Activated T-helper 1 cell treated with anti-CD3 and anti-CD28 coated beads, Interleukin-2, amount 50 U/mL, for 16 hours (primary cell): ENCODE measurements at places on chromosomes 3 and 15.

DNA sequence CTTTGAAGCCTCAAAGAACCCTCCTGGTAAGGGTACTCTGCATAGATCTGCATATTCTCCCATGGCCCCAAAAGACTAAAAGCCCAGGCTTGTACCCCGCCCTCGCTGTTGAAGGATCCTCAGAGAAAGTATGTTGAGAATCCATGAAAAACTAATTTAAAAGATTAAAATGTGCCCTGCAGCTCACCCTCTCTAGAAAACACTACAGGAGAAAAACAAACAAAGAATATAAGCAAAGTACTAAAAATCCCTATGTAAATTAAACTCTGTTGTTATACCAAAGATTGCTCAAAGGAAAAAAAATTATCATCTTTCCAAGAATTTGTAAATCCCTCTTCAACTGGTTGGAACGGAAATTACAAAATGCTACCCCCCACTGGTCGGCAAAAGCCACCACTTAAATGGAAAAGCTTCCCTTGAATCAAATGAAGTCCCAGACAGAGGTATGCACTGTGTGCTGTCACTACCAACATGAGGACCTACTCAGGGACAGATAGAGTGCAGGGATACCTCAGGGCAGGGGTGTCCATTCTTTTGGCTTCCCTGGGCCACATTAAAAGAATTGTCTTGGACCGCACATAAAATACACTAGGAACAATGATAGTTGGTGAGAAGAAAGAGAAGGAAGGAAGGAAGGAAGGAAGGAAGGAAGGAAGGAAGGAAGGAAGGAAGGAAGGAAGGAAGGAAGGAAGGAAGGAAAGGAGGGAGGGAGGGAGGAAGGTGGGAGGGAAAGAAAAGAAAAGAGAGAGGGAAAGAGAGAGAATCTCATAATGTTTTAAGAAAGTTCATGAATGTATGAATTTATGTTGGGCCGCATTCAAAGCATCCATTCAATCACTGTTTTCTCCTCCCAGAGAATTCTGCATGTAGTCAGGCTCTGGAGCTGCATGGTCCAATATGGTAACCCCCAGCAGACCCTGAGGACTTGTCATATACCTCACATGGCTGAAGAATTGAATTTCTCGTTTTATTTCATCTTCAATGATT is 88.1 kb downstream of the MAGI1 start:
- no peak for DNase-seq

DNA sequence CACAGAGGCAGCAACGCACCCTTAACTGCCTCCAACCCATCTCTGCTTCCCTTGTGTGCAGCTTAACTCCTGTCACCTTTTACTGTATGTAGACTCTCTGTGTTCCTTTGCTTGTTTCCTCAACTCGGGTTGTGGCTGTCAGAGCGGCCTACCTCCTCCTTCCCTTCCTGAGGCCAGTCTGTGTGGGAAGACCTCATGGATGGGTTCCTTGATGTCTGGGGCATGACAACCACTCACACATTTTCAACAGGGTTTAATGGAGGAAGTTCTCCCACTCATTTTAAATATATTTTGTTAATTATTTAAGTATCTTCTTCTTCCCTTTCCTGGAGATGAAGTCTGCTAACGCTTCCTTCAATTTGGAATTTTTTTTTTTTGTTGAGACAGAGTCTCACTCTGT is 1.8 kb upstream of the CSPG5 start:
- no peak for DNase-seq

- no peak for DNase-seq
Observed at GRCh38 chr15:98794748-98795147, 146.4 kb downstream of the IGF1R start.

DNA sequence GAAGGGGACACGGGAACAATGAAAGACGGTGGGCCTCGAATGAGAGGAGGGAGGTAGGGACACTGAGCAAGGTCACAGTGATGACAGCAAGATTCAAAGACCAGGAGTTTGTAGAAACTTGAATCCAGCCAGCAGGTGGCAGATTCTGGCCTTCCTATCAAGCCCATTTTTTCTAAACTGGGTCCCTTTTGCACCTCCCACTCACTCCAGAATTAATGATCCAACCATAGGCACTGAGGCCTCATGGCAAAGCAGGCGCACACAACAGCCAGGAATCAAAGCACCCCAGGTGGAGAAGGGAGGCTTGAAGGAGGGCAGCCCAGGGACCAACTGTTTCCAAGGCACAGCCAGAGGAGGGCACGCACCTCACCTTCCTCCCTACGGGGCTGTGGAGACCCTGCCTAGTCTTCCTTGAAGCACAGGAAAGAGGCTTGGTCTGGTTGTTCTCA is 90.2 kb downstream of the ANP32A start:
- DNase-seq: no peak

GRCh38 chr3:129421988-129422745 is 6.3 kb downstream of the EFCAB12 start:
- no peak for DNase-seq
